G401 (cell line): ENCODE measurements at places on chromosomes 2 and 18. TPM values are rescaled to one million over a fixed set of nuclear protein-coding genes. Genes with fewer than 3 reads are reported as not detected.

CHRND gene
- total RNA-seq: not detected in 2 replicates

HOXD8 gene
- total RNA-seq: 4.1 and 4.2 TPM in 2 replicates

DHRS9 gene
- total RNA-seq: not detected in 2 replicates

SOX11 gene
- total RNA-seq: not detected in 2 replicates

STAM2 gene
- total RNA-seq: 12.6 and 17.1 TPM in 2 replicates

OR6B2 gene
- total RNA-seq: not detected in 2 replicates

RAPGEF4 gene
- not detected in 2 replicates for total RNA-seq

ATF2 gene
- total RNA-seq: 27.0 and 31.0 TPM in 2 replicates

CSRNP3 gene
- not detected in 2 replicates for total RNA-seq

COA5 gene
- total RNA-seq: 21.5 and 37.0 TPM in 2 replicates

TSPYL6 gene
- total RNA-seq: not detected in 2 replicates

GCKR gene
- total RNA-seq: not detected in 2 replicates

SLC8A1 gene
- 149 and 199 TPM in 2 replicates for total RNA-seq

CFC1 gene
- not detected in 2 replicates for total RNA-seq

HTR2B gene
- total RNA-seq: 4.6 and 5.4 TPM in 2 replicates

KLHL14 gene
- total RNA-seq: not detected in 2 replicates

DPYSL5 gene
- 4.4 and 4.8 TPM in 2 replicates for total RNA-seq

REEP1 gene
- 1.1 and 4.2 TPM in 2 replicates for total RNA-seq

DCDC2C gene
- total RNA-seq: not detected in 2 replicates

NIF3L1 gene
- total RNA-seq: 80.5 and 105 TPM in 2 replicates

UGT1A5 gene
- total RNA-seq: not detected in 2 replicates

UXS1 gene
- 20.1 and 29.0 TPM in 2 replicates for total RNA-seq

SLC30A3 gene
- total RNA-seq: 1.3 and 2.6 TPM in 2 replicates

ASNSD1 gene
- 35.4 and 62.6 TPM in 2 replicates for total RNA-seq

FAM237A gene
- total RNA-seq: not detected in 2 replicates

REG1B gene
- total RNA-seq: not detected in 2 replicates

ASB18 gene
- not detected in 2 replicates for total RNA-seq

SFT2D3 gene
- total RNA-seq: 11.7 and 13.0 TPM in 2 replicates

POTEC gene
- total RNA-seq: not detected in 2 replicates

FTCDNL1 gene
- total RNA-seq: 0.10 TPM in 1 of 2 replicates, not detected in the other

LYG2 gene
- total RNA-seq: not detected in 2 replicates

IL36A gene
- not detected in 2 replicates for total RNA-seq

SS18 gene
- 96.5 and 151 TPM in 2 replicates for total RNA-seq

DOCK10 gene
- not detected in 2 replicates for total RNA-seq

RAB17 gene
- total RNA-seq: not detected in 2 replicates

POMC gene
- not detected in 2 replicates for total RNA-seq

ATP6V1B1 gene
- total RNA-seq: 1.1 TPM in 1 of 2 replicates, not detected in the other

NT5C1B gene
- not detected in 2 replicates for total RNA-seq

NOL4 gene
- total RNA-seq: not detected in 2 replicates

YES1 gene
- total RNA-seq: 71.8 and 81.9 TPM in 2 replicates

LRRTM4 gene
- not detected in 2 replicates for total RNA-seq

GNLY gene
- not detected in 2 replicates for total RNA-seq

GPR55 gene
- not detected in 2 replicates for total RNA-seq

SLC9A4 gene
- not detected in 2 replicates for total RNA-seq

ABCB6 gene
- total RNA-seq: 14.1 and 21.5 TPM in 2 replicates

TRABD2A gene
- total RNA-seq: 5.5 and 9.9 TPM in 2 replicates

C2orf80 gene
- 7.4 and 30.2 TPM in 2 replicates for total RNA-seq
